Urinary bladder (tissue), 4 donors: ENCODE measurements at places on chromosomes 4 and X. TPM values are rescaled to one million over a fixed set of nuclear protein-coding genes. Genes with fewer than 3 reads are reported as not detected.

AFM gene
- not detected for total RNA-seq

GPR173 gene
- total RNA-seq = 5.6 TPM

SH3TC1 gene
- 20.5 TPM for total RNA-seq

WDFY3 gene
- 174 TPM for total RNA-seq

P2RY10 gene
- 2.2 TPM for total RNA-seq

PABPC4L gene
- total RNA-seq = 24.7 TPM

HHIP gene
- total RNA-seq = 38.5 TPM

HSFX4 gene
- total RNA-seq = not detected

CLOCK gene
- 40.9 TPM for total RNA-seq

GUCY1A1 gene
- total RNA-seq = 104 TPM

AFP gene
- total RNA-seq = not detected

PRR32 gene
- 1.3 TPM for total RNA-seq

CFI gene
- total RNA-seq = 52.0 TPM

IL13RA1 gene
- 36.7 TPM for total RNA-seq

RAB40A gene
- total RNA-seq = 1.7 TPM

GAB3 gene
- total RNA-seq = 8.0 TPM

ITGB1BP2 gene
- total RNA-seq = 19.6 TPM

SMIM31 gene
- total RNA-seq = 0.42 TPM

SPATA4 gene
- 0.11 TPM for total RNA-seq

PABPC1L2A gene
- not detected for total RNA-seq

AR gene
- 25.1 TPM for total RNA-seq

PDGFRA gene
- total RNA-seq = 254 TPM

GNRHR gene
- total RNA-seq = not detected

CD38 gene
- 2.0 TPM for total RNA-seq

ARL9 gene
- 0.32 TPM for total RNA-seq

UGT2B11 gene
- total RNA-seq = not detected

DGAT2L6 gene
- not detected for total RNA-seq

SYTL4 gene
- 18.5 TPM for total RNA-seq

TCEAL1 gene
- 48.1 TPM for total RNA-seq
